ENCODE measurements at places on chromosomes 1 and 21.

GRCh38 chr1:89600451-89601224 is 32.3 kb upstream of the LRRC8C start:
- DNase-seq, result no peak

DNA sequence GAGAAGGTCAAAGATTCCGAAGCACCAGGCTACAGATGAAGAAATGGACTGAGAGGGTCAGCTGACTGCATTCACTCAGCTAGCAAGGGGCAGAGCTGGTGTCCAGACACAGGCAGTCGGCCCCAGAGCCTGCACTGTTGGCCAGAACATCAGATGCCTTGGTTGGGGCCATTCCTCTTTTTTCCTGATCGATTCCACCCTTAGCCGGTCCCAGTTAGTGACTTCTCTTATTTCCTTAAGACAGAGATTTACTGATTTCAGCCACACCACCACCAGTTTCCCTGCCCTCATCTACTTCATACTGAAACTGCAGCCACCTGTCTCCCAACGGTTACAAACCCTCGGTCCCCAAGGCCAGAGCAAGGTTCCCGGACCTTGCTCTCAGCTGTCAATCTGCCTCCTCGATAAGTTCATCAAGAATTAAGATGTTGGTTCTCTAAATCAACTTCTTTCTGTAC is 11.5 kb downstream of the CD58 start:
- DNase-seq, result peak; percentile 73

DNA sequence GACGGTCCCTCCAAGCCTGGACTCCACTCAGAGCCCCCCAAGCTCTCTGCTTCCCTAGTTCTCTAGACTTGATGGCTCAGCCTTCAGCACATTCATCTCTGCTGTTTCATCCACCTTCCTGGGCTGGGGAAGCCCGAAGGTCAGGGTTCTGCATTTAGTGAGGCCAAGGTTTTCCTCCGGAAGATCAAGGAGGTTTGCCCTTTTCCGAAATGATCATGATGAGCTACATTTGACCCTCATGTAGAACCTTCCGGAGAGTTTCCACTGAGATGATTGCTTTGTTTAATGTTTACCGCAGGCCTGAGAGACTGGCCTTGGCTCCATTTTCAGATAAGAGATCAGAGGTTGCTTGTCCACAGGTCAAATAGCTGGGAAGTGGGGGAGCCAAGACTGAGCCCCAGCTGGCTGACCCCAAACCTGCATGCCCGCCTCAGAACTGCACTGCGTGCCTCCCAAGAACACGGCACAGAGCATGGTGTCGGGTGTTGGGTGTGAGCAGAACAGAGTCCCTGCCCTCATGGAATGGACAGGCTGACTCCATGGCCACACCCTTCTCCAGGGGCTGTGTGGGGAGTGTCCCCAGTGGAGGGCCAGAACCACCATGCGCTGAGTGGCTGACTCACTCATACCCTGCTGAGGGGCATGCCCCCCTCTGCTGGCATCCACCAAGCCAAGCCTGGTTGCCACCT is 200.8 kb upstream of the TMEM51 start:
- DNase-seq, result no peak

- DNase-seq, result no peak
Observed at GRCh38 chr1:199914546-199914945, 113.0 kb upstream of the NR5A2 start.

DNA sequence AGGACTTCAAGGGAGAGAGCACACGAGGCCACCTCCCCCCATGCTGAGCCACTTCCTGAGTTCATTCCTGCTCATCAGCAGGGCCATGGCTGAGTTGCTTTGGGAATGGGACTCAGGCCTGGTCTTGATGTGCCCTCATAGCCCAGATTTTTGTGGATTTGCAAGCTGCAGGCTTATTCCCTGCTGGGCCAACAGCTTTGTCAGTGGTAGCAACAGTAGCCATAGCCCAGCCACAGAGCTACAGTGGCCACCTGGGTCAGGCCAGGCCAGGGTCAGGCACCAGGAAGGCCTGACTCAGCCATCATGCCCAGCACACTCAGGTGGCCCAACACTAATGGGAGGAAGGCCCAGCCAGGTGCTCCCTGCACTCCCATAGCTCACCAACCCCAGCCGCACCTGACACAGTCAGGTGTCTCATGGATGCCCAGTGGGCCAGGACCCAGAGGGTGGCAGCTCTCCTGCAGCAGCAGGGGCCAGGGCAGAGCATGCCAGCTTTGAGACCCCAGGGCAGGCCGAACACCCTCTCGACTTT is 33.5 kb downstream of the EPHA2 start:
- DNase-seq, result no peak

DNA sequence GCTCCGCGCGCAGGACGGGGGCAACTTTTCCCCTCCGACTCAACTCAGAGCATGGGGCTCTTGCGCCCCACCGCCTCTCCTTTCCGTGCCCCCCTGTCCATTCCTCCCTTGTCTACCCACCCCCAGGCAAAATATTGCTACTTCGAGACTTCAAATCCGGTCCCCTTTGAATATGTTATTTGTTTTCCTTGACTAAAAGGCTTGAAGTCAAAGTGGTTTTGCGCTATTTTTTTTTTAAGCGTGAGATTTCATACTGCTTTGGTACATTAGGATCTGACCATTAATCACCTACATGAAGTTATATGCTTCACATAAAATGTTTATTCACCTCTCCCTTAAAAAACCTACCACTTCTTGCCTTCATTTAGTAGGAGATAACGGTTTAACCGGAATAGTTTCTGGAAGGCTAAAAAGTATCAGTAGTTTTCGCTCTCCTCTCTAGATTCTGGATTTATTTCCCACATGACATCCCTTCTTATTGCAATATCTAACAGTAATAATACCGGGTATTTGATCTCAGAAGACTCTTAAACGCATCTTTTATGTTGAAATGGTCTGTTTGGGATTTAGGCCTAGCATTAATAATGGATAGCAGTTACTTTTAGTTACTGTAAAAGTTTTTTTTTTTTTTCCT is 1.6 kb downstream of the NFIA start:
- no peak for DNase-seq

- no peak for DNase-seq
Observed at GRCh38 chr1:77413541-77414335, 131.9 kb downstream of the AK5 start.

- no peak for DNase-seq
Observed at GRCh38 chr1:22775478-22775877, 64.8 kb downstream of the EPHB2 start.

- DNase-seq, result no peak
Observed at GRCh38 chr1:172324761-172325160, 95.7 kb upstream of the C1orf105 start.

DNA sequence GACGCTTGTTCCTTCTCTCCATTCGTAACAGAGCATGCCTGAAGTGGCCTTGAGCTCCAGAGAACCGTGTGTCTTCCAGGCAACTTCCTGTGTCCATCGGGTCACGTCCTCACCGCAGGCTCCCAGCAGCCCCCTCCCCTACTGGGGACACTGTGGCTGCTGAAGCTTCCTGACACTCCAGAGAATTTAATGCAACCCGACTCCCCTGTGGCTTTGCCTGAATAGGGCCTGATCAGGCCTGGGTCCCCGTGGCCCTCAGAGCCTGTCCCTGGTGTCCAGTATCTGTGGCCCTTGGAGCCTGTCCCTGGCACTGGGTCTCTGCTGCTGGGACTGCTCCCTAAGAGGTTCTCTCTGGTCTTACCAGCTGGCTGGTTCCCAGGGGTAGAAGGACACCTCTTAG is 219.7 kb upstream of the VAMP3 start:
- no peak for DNase-seq

- DNase-seq, result peak; percentile 11
Observed at GRCh38 chr1:231162970-231163829, 1.3 kb downstream of the TRIM67 start.

All from small intestine (tissue), 16 donors.